ENCODE measurements at places on chromosomes 12 and 14. TPM values are rescaled to one million over a fixed set of nuclear protein-coding genes. Genes with fewer than 3 reads are reported as not detected.

OASL gene
- 1.1 TPM for total RNA-seq

CD163 gene
- not detected for total RNA-seq

GPR132 gene
- total RNA-seq = 0.24 TPM

RPL36AL gene
- total RNA-seq = 250 TPM

AMN gene
- 4.7 TPM for total RNA-seq
